ENCODE measurements at places on chromosomes 7 and 10. TPM values are rescaled to one million over a fixed set of nuclear protein-coding genes. Genes with fewer than 3 reads are reported as not detected.

DNA sequence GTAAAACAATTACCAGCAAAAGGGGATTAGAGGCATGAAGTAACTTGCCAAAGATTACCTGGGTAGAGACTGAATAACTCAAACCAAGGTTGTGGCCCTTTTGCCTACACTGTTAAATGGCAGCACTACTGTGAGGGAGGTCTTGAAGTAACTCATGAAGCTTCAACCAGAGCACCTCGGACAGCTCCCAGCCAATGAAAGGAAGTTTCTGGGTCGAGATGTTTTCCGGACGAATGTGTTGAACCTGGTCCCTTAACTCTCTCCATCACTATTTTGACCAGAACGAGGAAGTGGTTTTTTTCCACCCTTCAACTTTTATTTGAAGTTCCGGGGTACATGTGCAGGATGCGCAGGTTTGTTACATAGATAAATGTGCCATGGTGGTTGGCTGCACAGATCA, 133.6 kb upstream of the PRKCQ start:
- no peak for DNase-seq

NOS3 gene
- total RNA-seq: 4.7 TPM

PAPOLB gene
- total RNA-seq: under 0.01 TPM

SVOPL gene
- under 0.01 TPM for total RNA-seq

EBLN1 gene
- not detected for total RNA-seq

Measured in mammary epithelial cell (primary cell).